ENCODE measurements at places on chromosomes 3 and 15.

DNA sequence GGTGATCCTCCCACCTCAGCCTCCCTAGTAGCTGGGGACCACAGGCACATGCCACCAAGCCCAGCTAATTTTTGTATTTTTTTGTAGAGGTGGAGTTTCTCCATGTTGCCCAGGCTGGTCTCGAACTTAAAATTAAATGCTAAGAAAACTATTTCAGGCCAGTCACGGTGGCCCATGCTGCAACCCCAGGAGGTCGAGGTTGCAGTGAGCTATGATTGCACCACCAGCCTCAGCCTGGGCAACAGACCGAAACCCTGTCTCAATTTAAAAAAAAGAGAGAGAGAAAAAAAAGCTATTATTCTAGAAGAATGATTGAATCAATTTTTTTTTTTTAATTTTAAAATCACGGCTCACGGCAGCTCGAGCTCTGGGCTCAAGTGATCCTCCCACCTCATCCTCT is 4.7 kb downstream of the SLC51A start:
- no peak for DNase-seq

DNA sequence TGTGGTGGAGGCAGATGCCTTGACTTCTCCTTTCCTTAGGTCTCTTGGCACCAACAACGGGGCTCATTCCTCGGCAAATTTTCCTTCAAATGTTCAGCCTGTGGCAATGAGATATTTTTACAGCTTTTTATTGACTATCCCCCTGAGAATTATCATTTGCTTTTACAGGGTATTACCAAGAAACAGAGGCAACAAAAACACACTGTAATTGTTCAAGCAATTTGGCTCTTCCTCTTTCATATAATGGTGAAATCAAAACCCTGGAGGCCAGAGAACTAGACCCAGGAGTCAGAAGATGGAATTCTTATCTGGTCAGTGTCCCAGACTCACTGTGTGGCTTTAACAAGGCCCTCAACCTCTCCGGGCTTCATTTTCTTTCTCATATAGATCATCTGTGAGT is 40.1 kb downstream of the TRIM42 start:
- DNase-seq: no peak

DNA sequence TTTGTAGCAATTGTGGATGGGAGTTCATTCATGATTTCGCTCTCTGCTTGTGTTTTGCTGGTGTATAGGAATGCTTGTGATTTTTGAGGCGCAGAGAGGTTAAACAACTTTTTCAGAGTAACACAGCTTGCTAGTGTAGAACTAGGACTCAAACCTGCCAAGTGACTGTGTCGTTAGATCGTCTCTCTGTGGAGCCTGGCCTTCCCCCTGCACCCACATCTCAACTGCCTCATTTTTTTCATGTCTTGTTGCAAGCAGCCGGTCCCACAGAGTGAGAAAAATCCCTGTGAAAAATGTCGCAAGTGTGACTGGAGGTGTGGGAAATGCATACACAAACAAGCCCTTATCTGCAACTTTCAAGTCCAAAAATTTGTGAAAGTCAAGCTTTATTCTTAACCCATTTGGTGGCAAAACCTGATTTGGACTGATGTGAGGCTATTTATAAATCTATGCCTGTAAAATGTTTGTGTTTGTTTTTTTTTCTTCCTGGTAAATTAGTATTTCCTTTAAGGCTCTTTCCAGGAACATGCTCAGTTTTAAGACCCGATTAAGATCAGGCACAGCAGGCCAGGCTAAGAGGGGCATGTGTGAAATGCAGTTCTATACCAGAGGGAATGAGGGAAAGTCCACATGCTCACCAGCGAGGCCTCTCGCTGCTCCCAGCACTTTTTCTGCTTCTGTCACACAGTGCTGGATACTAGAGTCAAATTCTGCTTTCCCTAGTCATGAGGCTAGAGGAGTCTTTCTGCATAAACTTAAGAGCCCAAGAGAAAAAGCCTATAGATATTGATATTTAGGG is 25.8 kb downstream of the ST6GAL1 start:
- no peak for DNase-seq

DNA sequence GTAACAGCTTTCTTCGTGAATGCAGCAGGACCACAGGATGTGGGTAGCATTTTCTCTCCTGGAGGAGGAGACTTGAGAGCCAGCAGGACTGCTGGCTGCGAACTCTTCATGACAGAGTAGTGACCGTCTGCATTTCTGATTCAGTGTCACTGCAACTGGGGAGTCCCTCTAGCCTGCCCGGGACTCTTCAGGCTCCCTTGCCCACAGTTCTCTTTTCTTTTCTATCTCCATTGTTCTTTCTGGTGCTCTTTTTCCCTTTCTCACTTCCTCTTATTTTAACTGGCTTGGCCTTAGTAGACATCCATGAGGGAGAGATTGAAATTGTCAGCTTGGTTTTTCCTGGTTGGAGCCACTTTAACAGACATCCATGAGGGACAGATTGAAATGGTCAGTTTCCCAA is 49.9 kb upstream of the P2RY1 start:
- no peak for DNase-seq

GRCh38 chr3:46660003-46660402 is 33.5 kb downstream of the ALS2CL start:
- DNase-seq: no peak

DNA sequence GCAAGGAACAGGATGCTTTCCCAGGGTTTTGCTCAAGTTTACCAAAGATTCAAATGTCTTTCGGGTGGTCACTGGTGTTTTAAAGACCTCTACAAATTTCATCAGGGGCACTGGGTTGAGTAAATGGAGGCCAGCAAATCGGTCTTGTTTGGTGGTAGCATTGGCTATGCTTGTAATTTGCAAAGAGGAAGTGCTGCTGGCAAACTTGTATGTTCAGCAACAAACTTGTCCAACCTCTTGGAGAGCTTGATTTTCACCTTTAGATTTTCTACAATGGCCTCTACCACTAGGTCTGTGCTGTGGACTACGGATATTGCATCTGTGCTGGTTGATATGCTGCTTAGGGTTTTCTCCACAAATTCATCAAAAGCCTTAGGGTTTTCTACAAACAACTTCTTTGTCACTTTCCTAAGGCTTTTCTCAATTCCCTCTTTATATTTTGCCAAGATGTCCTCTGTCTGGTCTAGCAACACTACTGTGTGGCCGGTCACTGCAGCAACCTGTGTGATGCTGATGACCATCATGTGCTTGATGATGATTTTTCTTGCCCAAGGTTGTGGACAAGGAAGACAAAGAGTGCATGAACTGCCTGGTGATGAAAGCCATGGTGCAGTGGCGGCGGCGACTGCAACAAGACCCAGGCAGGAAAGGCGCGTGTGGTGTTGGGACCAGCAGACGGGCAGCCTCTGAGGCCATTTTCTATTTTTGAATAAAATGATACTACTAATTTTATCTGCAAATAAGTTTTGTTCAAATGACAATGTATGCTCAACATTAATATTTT is 50.8 kb downstream of the RFX7 start:
- no peak for DNase-seq

DNA sequence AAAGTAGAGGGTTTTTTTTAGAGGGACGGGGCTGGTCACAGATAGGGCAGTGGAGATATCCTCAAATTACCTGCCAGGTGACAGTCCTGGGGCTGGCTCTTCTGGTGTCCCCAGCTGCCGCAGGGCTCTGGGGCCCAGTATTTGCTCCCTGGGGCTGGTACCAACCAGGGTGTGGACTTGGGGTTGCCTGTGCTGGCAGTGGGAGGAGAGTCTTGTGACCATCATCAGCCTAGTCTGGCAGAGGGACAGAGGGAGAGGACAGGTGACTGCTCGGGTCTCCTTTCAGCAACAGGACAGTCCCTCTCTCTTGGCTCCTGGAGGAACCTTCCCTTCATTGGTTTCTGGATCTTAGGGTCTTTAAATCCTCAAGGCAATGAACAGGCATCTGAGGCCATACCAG is 7.9 kb upstream of the RPP14 start:
- no peak for DNase-seq

DNA sequence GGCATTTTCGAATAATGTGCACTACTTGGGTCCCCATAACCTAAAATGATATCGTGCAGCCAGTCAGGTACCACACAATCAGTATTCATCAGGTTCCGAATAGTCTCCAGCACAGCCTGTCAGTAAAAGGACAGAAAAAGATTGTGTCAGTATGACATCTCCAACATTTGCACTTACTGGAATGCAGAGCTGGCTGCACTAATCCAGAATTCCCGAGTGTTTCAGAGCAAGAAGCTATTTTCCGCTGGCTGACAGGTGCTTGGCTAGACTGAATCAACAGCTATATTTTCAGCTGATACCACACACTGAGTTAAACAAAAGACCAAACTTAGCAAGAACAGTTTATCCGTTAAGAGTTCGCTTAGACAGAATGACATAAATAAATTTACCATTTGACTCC is 68.8 kb downstream of the AQR start:
- DNase-seq: no peak

- no peak for DNase-seq
These were observed 3.0 kb downstream of the SMC4 start for GRCh38 chr3:160402221-160403027.

GRCh38 chr15:43508991-43509659 is 8.3 kb upstream of the MAP1A start:
- no peak for DNase-seq

DNA sequence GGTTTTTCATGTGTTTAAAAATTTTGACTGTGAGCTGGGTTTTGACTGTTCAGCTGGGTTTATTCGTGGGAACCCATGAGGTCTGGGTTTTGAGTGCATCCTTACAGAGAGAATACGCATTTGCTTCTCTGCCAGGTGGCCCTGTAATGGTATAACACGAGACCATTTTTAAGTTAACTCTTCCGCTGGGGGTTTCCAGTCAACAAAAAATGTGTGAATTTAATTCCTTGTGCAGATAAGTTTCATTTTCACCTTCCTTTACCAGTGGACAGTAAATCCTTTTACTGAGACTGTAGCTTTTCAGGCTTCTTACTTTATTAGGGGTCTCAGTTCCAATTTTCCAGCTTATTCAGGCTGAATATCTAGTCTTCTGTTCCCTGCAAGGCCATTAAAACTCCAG is 149.6 kb downstream of the OPA1 start:
- no peak for DNase-seq

- no peak for DNase-seq
These were observed 29.7 kb downstream of the CRYGS start for GRCh38 chr3:186514296-186515002.

DNA sequence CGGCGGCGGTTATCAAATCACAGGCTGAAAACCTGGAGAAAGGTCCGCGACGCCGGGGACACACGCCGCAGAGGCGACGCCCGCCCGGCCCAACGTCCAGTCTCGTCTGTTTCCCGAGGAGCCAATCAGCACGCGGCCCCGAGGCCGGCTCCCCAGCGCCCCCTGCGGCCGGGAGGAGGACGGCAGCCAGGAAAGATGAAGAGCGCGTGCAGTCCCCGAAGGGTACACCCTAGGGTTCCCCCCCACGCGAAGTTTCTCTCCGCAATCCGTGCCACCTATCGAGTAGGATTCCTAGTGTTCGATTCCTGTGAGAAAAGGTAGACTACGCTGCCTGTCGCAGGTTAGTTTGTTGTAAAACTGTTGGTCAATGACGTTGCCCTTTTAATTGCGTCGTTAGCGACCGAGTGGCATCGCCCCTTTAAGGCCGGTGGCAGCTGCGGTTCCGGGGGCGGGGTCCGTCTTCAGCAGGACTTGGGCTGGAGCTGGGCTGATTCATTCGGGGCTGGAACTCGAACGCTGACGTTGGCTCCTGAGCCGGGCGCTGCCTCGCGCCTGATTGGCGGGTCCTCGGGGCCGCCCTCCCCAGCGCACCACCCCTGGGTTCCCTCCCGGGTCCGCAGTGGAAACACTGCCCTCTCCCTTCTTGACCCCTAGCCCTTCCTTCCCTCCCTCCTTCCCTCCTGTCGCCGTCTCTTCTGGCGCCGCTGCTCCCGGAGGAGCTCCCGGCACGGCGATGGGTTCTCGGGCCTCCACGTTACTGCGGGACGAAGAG is at the start of the genes CHP1 and EXD1:
CHP1 (plus strand) TSS at position 619 of the 772 bp plus-strand sequence; CDS start at position 734, 115 bp downstream.
EXD1 (minus strand) TSS at position 108 of the 772 bp plus-strand sequence. CDS start 4,182 bp downstream, outside the sequence.
- DNase-seq: peak; percentile 78

DNA sequence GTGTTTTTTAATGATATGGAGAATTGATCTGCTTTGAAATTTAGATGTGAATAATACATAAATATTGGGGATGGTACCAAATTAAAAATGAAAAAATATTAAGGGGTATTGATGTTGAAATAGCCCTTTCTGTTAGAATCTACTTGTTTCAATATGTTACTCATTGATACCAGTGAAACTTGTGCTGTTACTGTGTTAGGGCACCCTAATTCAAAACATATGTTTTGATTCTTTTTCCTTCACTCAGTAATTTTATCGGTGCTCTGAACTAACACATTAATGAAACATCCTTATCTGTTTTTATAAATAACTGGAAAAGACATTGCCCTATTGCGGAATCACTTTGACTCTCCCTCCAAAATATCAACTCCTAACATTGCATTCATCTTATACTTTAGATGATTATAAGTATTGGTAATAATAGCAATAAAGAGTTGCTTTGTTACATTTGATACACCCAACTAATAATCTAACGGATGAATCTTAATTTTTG is 52.0 kb upstream of the CCNB2 start:
- DNase-seq: no peak

GRCh38 chr3:100088735-100089368 is 25.4 kb downstream of the FILIP1L start:
- no peak for DNase-seq

- no peak for DNase-seq
These were observed 138.2 kb downstream of the UBE2E2 start for GRCh38 chr3:23341147-23341838.

GRCh38 chr15:88002706-88003105 is 253.8 kb downstream of the NTRK3 start:
- no peak for DNase-seq

- no peak for DNase-seq
These were observed 32.3 kb downstream of the TSPAN3 start for GRCh38 chr15:77038312-77039216.

DNA sequence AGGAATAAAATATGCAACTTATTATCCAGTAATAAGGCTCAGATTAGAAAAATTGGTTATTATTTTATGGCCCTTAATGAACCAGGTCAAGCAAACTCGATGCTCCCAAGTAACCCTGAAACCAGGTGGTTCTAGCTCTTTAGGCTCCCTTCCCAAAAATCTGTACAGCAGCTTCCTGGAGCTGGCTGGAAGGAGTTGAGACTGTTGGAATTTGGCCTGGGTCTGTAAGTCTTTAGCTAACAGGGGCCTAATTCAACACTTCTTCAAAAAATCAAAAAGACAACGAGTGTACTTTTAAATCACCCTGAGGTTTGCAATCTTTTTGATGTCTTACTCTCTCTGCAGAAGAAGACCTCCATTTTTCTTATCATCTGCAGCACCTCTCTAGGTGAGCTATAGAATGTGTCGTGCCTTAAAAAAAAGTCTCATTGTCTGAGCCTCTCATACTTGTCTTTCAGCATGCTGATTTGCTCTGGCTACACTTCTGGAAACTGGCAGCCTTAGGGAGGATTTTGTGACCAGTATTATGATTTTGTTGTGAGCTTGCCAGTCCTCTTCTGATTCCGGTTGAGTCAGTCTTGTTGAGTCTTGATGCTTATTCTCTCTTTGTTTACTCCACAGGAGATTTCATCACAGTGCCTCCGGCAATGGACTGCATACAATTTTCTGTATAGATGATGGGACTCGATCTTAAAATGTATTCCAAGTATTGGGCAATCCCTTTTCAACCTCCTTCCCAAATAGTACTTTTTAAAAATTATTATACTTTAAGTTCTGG is 235.0 kb upstream of the KBTBD8 start:
- DNase-seq: no peak

GRCh38 chr3:113676261-113676660 is 20.2 kb downstream of the USF3 start:
- DNase-seq: no peak

Measured in DMS 273 treated with DMSO at 0.1 percent for 48 hours (cell line).